Activated naive CD4-positive, alpha-beta T cell treated with anti-CD3 and anti-CD28 coated beads for 36 hours (primary cell): ENCODE measurements at places on chromosomes 4 and X. TPM values are rescaled to one million over a fixed set of nuclear protein-coding genes. Genes with fewer than 3 reads are reported as not detected.

Gene SUPT20HL2
- not detected for total RNA-seq

DNA sequence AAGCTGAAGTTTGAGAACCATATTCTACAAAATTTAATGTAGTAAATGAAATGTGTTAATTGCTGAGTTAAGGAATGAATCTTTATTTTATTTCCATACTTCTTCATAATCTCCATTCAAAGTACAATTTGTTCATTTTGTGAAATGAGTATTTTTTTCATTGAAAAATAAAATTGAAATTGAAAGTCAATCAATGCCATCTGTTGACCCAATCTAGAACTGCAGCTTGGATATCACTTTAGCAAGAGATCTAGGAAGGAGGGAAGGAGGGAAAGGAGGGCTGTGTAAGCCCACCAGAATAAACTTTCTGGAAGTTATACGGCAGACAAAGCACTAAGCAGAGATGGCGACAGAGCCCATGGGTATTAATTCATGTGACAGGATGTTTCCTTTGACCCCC lies 128.4 kb downstream of the ZMAT1 start:
- H3K36me3 ChIP-seq, result no peaks in the 10 kb centered on the region
- no peaks in the 10 kb centered on the region for H3K27me3 ChIP-seq
- H3K27ac ChIP-seq, result no peak overlapping the region
- H3K4me1 ChIP-seq, result peaks cover 2% of the 10 kb centered on the region
- no peak for DNase-seq

DNA sequence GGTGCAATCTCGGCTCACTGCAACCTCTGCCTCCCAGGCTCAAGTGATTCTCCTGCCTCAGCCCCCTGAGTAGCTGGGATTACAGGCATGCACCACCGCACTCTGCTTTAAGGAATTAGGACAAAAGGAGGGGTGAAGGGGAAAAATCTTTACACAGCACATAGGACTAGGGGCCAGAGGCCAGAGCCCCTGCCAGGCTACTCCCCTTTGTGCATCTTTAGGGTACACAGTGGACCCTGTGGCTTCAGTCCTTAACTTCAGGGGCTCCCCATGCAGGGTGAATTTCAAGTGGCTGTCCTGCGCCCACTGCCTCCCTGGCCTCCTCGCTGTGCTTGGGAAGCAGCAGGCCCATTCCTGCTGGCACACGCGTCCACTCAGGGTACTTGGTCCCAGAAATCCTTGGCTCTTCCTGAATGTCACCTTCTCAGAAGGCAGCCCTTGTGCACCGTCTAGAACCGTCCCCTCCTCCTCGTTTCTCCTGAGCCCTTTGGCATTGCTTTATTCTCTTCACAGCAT lies 138.9 kb upstream of the PSAPL1 start:
- H3K36me3 ChIP-seq, result peaks cover 4% of the 10 kb centered on the region
- DNase-seq, result no peak
- H3K27ac ChIP-seq, result no peak overlapping the region
- H3K4me3 ChIP-seq, result no peak overlapping the region
- peaks cover 7% of the 10 kb centered on the region for H3K27me3 ChIP-seq

DNA sequence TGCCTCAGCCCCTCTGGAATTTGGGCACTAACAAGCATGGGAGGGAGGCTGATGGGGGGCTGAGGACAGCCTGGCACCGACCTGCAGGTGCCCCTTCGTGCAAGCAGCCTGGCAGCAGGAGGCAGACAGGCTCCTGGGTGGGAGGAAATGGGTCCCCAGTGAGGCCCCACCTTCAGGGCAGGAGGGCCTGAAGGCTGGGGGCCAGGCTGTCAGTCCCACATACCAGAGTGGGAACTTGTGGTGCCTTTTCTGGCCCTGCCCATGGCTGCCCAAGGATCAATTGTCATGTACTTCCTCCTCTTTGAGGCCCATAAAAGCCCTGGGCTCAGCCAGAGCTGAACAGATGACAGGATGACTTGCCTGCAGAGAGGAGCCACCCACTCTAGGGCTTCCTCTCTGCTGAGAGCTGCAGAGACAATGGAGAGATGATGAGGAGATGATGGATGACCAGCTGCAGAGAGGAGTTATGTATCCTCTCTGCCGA lies 141.0 kb downstream of the PDHA2 start:
- no peak overlapping the region for H3K4me3 ChIP-seq
- no peak for DNase-seq
- H3K36me3 ChIP-seq, result no peaks in the 10 kb centered on the region
- H3K27ac ChIP-seq, result no peak overlapping the region
- no peaks in the 10 kb centered on the region for H3K4me1 ChIP-seq

DNA sequence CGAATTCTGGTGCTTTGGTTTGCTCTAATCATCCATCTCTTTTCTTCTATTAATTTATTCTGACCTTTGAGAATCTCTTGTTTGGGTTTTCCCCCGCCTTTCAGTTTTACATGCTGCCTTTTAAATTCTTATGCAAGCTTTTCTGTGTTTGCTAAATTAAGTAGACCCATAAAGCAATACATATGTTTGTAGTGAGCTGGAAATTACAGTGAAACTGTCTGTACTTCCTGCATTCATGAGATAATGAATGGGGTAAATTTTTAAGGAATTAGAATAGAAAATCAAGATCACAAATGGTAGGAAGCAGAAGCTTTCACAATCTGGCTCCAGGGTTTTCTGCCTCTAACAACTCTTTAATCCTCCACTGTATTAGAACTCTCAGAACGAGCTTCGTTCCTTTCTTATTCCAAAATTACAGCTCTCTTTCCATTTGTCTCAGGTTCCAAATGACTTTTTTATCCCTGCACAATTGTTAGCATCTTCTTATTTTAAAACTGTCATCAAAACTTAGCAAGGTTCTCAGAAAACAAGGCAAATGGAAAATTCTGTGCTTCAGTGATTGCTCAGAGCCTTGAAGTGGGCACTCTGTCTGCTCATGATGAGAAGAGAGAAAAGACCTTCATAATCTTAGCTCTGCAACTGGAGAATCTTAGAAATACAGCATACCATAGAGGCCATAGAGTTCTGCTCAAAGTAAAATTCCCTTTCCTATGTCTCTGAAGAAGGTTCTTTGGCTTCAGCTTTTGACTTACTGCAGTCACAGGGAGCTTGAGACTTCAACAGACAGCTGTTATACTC lies 108.2 kb downstream of the EGF start:
- no peak overlapping the region for H3K27ac ChIP-seq
- no peak for DNase-seq

- H3K4me1 ChIP-seq, result no peaks in the 10 kb centered on the region
- no peak for DNase-seq
- H3K27ac ChIP-seq, result no peak overlapping the region
- no peaks in the 10 kb centered on the region for H3K27me3 ChIP-seq
- no peaks in the 10 kb centered on the region for H3K36me3 ChIP-seq
Observed at GRCh38 chr4:25878676-25879075, 15.9 kb upstream of the SEL1L3 start.
